ENCODE measurements at places on chromosomes 11 and 22. TPM values are rescaled to one million over a fixed set of nuclear protein-coding genes. Genes with fewer than 3 reads are reported as not detected.

The TPH1 gene
- not detected for total RNA-seq

The TMPRSS13 gene
- total RNA-seq = 1.6 TPM

The NADSYN1 gene
- total RNA-seq = 45.7 TPM

The PLAAT5 gene
- total RNA-seq = 9.6 TPM

The LRRN4CL gene
- 4.6 TPM for total RNA-seq

The CELSR1 gene
- total RNA-seq = 0.66 TPM

The C11orf16 gene
- total RNA-seq = not detected

The USP2 gene
- 19.4 TPM for total RNA-seq

The C11orf91 gene
- not detected for total RNA-seq

The PKP3 gene
- 46.2 TPM for total RNA-seq

The ARHGAP42 gene
- total RNA-seq = 4.7 TPM

The NELL1 gene
- total RNA-seq = not detected

The DDI1 gene
- total RNA-seq = not detected

The P2RY6 gene
- total RNA-seq = not detected

The RPS6KB2 gene
- 36.1 TPM for total RNA-seq

The TRIM51 gene
- total RNA-seq = not detected

The OR52H1 gene
- total RNA-seq = 0.78 TPM

The KLHL35 gene
- 4.6 TPM for total RNA-seq

The NCR3LG1 gene
- 2.6 TPM for total RNA-seq

The RHOD gene
- total RNA-seq = 19.1 TPM

The ALDH3B2 gene
- not detected for total RNA-seq

The ESAM gene
- 11.7 TPM for total RNA-seq

Data from body of pancreas (tissue), 4 donors.